ENCODE measurements at places on chromosomes 16 and 17.

DNA sequence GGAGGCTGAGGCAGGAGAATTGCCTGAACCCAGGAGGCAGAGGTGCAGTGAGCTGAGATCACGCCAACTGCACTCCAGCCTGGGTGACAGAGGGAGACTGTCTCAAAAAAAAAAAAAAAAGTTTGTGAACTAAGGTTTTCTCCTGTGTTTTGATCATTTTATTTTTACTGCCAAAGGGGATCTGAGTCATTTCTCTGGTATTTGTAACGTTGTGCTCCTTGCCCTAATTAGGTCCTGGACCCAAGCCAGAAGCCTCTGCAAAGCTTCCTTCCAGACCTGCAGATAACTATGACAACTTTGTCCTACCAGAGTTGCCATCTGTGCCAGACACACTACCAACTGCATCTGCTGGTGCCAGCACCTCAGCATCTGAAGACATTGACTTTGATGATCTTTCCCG is 32.1 kb downstream of the IST1 start:
- no peak for DNase-seq

DNA sequence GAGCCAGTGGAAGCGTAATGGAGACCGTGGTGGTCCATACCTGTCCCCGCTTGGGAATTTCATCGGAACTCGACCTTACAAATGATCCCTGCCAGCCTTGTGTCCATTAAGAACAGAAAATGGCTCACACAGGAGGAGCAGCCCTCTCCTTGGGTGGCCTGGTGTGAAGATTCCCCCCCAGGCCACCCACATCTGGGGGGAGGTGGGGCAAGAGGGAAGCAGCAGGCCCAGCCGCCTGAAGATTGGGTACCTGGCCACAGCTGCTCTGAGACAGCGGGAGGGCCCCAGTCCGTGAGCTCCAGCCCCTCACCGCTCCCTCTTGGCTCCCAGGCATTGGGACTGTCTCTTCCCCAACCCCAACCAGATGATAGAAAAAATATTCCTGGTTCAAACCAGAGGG is 277.8 kb upstream of the FOXF1 start:
- DNase-seq, result no peak

DNA sequence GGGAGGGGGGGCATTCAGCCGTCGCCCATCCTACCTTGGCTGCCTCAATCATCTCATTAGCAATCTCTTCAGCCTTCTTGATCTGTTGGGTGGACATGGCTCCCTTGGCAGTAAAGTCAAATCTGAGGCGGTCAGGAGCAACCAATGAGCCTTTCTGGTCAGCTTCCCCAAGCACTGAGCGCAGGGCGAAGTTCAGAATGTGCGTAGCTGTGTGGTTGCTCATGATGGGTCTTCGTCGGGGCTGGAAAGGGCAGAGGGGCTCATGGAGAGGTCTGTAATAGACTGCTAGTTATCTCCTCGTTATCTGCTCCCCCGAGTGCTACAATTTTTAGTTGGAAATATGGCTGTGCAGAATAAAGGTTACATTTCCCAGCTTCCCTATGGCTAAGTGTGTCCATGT is 7.2 kb upstream of the EXOSC6 start:
- DNase-seq, result no peak

DNA sequence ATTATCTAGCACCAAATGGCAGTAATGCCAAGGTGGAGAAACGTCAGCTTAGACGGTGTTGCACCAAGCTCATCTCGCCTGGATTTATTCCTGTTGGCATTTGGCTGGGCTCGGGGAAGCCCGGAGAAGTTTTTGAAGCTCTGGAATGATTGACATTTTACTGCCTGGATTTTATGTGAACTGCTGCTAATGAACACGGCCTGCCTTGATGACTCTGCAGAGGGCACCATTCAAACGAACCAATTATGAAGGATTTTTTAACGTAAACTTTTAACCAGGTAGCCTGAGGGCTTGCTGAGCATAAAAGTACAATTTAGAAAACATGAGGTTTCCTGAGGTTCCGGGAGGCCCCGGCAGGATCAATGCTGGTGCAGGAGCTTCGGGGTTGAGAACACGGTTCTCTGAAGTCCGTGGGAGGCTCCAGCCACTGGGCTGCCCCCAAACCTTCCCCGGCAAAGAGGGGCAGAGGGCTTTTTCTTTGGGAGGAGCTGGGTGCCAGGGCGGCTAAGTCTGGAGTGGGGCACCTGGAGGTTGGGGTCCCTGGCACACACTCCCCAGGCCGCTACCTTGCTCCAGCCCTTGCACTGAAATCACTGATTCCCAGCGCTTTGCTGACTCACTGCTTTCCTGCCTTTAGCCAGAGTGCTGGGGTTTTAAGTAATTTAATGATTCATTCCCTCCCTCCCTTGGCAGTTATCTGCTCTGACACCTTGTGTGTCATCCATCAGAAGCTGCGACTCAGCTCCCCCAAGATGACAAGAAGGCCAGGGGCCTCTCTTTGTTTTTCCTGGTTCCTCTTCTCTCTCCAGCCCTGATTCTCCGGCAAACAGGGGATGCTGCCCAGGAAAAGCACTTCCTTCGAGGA is 161.2 kb upstream of the IRX3 start:
- DNase-seq, result no peak

All from activated CD4-positive, alpha-beta T cell treated with anti-CD3 and anti-CD28 coated beads, Interleukin-2, amount 50 U/mL, for 4 hours (primary cell).